Activated CD4-positive, alpha-beta T cell treated with anti-CD3 and anti-CD28 coated beads, Interleukin-2, Interleukin-6, amounts not matched to agents 100 ng/mL and 50 ng/mL, durations not matched to agents 16 hours and 8 hours (primary cell): ENCODE measurements at places on chromosomes 2 and 18.
A peak's percentile ranks its signal among the peaks of the same experiment; 100 is the strongest.

DNA sequence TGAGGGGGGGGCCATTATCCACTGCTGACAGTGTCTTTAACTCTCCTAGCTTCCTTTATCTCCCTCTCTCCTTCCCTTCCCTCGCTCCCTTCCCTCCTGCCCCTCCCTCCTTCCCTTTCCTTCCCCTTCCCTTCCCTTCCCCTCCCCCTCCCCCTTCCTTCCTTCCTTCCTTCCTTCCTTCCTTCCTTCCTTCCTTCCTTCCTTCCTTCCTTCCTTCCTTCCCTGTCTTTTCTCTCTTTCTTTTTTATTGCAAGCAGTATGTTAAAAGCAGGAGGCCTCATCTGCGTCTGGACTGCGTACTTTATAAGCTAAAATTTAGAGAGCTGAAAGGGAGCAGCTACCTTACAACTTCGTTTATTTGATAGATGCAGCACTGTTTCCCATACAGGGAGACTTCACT, 105.7 kb upstream of the PXDN start:
- DNase-seq, result no peak

DNA sequence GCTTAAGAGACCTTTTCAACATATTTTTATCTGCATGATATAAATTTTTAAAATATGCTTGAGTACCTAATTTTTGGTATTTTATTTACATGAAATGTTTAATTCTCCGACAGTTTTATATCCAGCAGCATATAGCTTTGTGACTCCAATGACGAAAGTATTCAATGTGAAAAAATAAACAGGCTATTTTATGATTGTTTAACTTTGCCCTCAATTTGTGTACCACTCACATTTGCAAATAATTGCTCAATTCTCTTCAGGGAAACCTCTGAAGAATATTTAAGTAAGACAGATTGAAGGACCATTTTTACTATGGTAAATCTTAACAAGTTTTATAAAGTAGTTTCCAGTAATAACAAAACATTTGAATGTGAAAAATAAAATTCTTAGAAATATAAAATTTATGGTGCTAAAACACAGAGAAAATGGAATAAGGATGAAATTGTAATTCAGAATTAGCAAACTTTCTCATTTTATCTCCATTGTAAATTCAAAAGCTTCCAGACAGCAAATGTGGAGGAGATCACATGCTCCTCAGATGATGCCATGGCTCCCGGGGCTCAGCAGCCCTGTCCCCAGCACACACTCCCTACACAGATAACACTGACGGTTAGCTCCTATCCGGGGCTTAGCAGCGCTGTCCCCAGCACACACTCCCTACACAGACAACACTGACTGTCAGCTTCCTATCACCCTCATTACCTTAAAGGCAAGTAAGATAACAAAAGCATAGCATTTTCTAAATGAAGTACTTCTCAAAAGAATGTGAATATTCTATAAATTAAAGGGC, 39.7 kb downstream of the SH3YL1 start:
- DNase-seq, result no peak

GRCh38 chr18:25310045-25310444, 41.9 kb downstream of the ZNF521 start:
- DNase-seq, result no peak

DNA sequence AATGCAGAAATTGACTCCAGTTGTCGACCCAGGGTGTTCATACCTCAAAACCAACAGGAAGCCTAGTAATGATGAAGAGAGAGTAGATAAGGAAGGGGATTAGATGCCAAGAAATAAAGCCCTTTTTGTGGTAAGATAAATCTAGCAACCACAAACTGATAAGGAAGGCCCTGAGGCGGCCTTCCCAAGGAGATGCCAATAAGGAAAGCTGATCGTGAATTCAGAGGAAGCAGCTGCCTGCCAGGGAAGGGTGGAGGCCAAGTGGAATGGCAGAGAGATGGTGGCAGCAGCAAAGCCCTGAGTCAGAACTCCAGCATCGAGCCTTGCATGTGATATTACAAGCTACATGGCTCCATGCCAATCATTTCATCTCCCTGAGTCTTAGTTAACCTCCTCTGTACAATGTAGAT, 126.3 kb downstream of the IRS1 start:
- no peak for DNase-seq

- DNase-seq, result no peak
Measured at GRCh38 chr2:105813045-105813315, 68.3 kb downstream of the NCK2 start.

GRCh38 chr18:28514699-28515098, 337.8 kb upstream of the CDH2 start:
- no peak for DNase-seq

DNA sequence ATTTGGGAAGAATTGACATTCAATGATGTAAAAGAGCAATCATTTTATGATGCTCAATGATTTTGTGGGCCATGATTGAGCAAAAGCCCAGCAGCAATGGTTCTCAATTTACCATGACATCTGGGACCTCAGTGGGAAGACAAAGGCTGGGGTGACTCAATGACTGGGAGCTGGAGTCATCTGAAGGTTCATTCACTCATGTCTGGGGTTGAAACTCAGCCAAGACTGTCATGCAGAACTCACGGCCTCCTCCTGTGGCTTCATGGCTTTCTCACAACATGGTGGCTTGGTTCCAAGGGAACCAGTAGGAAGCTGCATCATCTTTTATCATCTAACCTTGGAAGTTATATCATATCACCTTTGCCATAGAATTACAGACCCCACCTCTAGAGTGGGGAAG, 45.1 kb upstream of the CD226 start:
- no peak for DNase-seq

DNA sequence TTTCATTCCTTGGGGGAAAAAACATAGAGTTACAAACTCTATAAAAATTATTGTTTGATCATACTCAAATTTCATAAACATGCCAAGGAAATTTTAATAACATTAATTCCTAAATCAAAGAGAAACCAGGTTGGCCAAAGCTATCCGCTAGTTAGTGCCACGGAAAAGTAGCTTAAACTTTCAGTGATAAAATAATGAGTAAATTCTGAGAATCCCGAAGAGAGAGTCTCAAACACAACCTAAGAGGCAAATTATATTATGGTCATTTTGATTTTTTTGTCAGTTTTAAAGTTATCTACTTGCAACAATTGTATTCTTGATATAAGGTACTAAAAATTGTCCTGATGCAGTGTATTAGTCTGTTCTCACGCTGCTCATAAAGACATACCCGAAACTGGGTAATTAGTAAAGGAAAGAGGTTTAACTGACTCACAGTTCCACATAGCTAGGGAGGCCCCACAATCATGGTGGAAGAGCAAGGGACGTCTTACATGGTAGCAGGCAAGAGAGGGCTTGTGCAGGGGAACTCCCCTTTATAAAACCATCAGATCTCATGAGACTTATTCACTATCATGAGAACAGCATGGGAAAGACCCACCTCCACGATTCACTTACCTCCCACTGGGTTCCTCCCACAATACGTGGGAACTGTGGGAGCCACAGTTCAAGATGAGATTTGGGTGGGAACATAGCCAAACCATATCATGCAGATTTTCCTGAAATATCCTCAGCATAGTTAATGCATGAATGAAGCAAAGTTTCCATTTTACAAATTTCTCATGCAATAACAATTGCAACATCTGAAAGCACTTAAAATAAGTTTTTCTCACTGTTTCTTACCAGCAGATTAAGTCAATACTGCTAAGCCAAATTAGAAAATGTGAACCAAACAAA, 205.9 kb upstream of the STK17B start:
- no peak for DNase-seq

GRCh38 chr2:223580951-223581350, 21.2 kb downstream of the SCG2 start:
- no peak for DNase-seq

GRCh38 chr2:239268549-239268948, 132.3 kb downstream of the HDAC4 start:
- DNase-seq, result no peak

- DNase-seq, result peak; percentile 87
Measured at GRCh38 chr2:65057391-65058052, 1.3 kb downstream of the CEP68 start.

- no peak for DNase-seq
Measured at GRCh38 chr2:139162957-139163356, 382.8 kb upstream of the NXPH2 start.

GRCh38 chr2:236765478-236765877, 195.9 kb downstream of the ACKR3 start:
- DNase-seq, result no peak

- DNase-seq, result peak; percentile 23
Measured at GRCh38 chr2:222319586-222320435, 21.0 kb upstream of the PAX3 start.

DNA sequence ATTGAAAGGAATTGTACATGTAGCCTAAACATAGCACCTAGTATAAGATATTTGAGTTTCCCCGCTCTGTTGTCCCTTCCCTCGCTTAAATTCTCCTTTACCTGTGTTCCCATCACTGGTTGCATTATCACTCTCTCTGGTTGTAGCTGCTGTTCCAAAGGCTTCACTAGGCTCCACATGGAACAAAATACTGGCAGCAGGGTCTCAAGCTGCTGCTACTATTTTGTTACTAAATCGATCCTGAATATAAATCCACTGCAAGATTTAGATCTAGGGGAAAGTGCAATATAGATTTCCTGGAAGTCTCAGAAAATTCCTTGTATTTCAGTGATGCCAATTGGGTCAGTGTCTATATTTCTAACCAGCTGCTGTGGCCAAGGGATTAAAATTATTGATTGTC, 443.5 kb downstream of the SATB2 start:
- DNase-seq, result no peak

DNA sequence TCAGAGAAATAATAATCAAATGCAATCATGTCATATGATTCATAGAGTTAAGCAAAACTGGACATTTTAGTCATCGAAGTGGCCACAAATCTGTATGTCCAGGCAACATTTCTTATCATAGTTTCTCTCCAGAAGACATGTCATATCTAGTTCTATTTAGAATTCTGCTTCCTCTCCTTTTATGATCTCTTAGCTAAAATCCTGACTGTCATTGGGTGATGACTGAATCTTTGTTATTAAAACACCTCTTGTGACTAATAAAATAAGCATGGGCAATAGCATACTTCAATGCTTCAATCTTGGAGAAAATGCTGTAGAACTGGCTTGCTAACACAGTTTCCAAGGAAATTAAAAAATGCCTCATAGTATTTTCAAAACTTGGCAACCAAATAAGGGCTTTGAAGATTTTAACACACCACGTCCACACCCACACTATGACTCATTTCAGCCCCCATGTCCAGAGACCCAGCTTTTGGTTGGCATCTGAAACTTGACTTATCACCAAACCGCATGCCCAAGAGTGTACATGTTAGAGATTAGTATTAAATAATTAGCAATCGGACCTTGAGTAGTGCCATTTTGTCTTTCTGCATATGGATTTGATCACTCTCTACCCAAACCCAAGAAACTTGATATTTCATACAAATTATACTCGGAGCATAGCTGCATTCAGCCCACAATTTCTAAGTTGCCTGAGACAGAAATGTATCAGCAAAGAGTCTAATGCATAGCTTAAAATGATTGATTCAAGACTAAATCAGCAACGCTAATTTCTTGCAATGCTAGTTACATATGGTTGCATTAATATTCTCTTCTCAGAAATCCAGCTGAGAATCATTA, 106.5 kb upstream of the ETAA1 start:
- no peak for DNase-seq

GRCh38 chr18:3093624-3094337, 80.8 kb upstream of the LPIN2 start:
- DNase-seq, result no peak

GRCh38 chr18:25171334-25171733, 180.6 kb downstream of the ZNF521 start:
- DNase-seq, result no peak

DNA sequence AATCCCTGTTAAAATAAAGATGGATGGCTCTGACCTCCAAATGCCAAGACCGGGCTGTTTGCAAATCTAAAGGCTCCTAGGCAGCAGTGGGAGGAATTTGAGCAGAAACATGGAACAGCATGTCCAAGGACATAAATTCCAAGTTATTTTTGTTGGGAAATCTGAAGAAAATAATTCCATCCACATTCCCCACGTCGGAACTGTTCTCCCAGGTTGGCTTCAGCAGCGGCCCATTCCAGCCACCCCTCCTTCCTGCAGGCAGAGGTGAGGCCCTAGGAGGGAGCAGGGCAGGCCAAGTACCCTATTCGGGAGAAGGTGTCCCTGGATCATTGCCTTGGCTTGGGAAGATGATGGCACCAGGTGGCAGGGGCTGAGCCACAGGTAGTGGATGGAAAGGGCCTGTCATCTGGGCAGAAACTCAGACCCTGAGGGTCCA, 117.1 kb downstream of the CAPN13 start:
- no peak for DNase-seq

DNA sequence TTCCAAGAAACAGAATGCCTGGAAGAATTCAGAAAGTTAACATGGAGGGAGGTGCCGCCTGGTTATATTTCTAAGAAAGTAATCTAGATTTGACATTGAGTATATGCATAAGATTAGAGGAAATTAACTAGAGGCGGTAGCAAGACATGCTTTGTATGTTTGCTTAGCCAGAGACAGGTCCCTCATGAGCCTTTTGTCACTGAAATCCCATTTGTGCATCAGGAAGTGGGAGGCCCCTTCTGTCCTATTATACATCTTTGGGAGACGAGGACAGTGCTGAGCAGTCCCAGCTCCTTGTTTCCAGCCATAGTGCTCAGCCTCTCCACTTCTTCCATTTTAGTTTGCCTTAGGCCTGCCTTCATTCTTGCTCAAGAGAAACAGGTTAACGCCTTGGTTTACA, 115.4 kb upstream of the LHCGR start:
- no peak for DNase-seq

DNA sequence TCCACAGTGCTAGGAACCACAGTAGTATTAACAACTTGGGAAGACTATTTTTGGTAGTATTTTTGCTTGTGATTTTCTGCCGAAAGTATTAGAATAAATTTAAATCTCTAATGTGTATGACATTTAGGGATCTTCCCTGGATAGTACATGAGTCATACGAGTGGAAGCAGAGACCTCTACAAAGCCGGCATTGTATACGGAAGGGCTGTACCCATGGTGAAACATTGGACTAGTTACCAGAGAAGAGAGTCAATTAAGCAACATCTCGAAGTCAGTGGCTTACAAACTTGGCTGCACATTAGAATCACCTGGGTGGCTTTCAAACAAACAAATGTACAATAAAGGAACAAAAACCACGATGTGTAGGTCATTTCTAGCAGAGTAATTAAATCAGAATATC, 1131.7 kb upstream of the LRRTM1 start:
- DNase-seq, result no peak

- no peak for DNase-seq
Measured at GRCh38 chr18:13456736-13457271, 238.2 kb downstream of the LDLRAD4 start.

DNA sequence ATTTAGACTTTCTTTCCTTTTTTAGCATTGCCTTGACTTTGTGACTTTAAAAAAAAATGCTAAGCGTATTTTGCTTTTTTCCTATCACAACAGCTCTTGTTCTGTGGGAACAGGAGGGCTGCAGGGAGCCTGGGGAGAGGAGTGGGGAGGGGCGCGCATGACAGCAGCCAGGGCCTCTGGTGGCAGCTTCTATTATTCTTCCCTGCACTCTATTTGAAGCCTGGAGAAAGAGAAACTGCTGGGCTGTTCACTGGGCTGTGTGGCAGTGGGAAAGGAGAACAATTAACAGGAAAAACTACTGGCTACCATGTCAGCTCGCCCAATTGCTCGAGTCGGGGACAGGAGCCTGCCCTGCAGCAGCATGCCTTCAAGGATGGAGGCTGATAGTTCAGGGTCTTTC, 119.0 kb upstream of the ZBTB14 start:
- no peak for DNase-seq
